PC-3 (cell line): ENCODE measurements at places on chromosomes 7 and 10. TPM values are rescaled to one million over a fixed set of nuclear protein-coding genes. Genes with fewer than 3 reads are reported as not detected.

The SEMA3C gene
- 27.4 and 28.0 TPM in 2 replicates for total RNA-seq

- no peak overlapping the region for H3K27ac ChIP-seq
- no peak overlapping the region for H3K4me3 ChIP-seq
- no peak for DNase-seq
- H3K36me3 ChIP-seq, result no peaks in the 10 kb centered on the region; the same call in 1 of the 2 replicates
- H3K4me1 ChIP-seq, result 0 out of 2 replicates have a peak, but pooled peaks cover 5% of the 10 kb centered on the region
Observed at GRCh38 chr10:113681533-113682470, 2.1 kb downstream of the CASP7 start.

DNA sequence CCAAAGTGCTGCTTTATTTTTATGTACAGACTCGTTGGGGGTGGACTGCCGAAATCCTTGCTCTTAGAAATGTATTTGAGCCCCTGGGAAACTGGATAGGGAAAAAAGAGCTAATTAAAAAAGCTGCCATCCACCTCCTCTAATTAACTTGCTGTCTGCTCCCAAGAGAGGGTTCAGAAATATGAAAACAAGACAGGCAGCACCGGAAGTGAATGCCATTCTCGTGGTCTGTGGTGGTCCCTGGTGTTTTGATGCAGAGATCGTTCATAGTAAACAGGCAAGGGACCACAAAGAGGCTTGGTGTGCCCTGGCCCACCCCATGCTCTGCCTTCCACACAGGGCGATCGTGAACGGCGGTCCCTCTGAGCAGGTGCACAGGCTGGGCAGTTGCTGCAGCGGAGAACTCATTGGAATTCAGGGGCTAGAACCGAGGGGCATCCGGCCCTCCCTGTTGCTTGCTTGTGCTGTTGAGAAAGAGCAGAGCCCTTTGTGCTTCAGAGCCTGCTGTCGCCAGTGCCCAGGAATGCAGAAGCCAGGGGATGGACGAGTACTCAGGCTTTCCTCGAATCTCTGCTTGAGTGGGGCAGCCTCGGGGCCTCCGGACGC is 79.1 kb upstream of the BTBD16 start:
- no peak overlapping the region for H3K4me3 ChIP-seq
- H3K36me3 ChIP-seq, result no peaks in the 10 kb centered on the region
- DNase-seq, result no peak
- H3K4me1 ChIP-seq, result peaks cover 10% of the 10 kb centered on the region
- H3K27me3 ChIP-seq, result no peaks in the 10 kb centered on the region
- H3K27ac ChIP-seq, result no peak overlapping the region

The ITGB1 gene
- total RNA-seq, result 956 and 1,010 TPM in 2 replicates

DNA sequence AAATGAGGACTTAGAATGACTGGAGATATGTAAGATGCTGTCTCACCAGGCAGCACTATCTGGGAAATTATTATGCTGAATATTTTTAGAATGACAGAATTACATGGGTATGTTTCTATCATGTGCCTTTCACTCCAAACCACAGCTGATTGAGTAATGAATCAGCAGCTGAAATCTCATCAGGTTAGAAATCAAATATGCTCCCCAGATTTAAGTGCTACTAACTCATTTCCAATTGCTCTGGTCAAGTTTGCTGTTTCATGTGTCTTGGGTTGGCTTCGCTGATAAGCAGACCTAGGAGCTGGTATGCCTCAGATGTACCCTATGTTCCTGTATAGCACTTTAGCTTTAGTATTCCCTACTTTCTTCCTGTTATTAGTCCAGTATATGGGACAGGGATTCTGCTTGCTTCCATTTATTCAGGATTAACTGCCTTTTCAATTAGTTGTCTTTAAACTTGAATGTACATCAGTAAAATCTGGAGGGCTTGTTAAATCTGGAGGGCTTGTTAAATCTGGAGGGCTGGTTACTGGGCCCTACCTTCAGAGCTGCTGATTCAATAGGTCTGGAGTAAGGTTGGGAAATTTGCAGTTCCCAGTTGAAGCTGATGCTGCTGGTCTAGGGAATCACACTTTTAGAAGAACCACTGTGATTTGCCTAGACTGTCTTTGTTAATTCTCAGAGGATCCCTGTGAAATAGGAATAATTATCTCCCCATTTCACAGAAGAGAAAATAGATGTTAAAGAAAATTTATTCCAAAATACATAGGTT is 172.9 kb downstream of the DKK1 start:
- peaks cover 64% of the 10 kb centered on the region for H3K4me1 ChIP-seq
- H3K4me3 ChIP-seq, result 0 out of 2 replicates have a peak overlapping the region, but pooled peaks have one; percentile 1
- no peaks in the 10 kb centered on the region for H3K36me3 ChIP-seq

The VPS37D gene
- 6.3 and 7.7 TPM in 2 replicates for total RNA-seq

DNA sequence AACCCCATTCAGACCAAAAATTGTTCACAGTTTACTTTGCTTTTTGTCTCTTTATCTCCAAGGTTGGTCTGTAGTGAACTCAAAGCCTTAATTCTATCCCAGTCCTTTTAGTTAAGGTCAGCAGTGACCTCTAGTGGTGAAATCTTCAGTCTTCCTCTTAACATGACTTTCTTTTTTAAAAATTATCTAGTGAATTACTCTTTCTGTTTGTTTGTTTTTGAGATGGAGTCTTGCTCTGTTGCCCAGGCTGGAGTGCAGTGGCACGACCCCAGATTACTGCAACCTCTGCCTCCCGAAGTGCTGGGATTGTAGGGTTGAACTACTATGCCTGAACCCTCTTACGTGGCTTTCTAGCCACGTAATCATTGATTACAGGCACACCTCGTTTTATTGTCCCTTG is 25.0 kb downstream of the ZNF487 start:
- no peak overlapping the region for H3K4me3 ChIP-seq
- no peak overlapping the region for H3K27ac ChIP-seq
- no peaks in the 10 kb centered on the region for H3K36me3 ChIP-seq
- DNase-seq, result peak; percentile 95
- H3K27me3 ChIP-seq, result no peaks in the 10 kb centered on the region
- no peaks in the 10 kb centered on the region for H3K4me1 ChIP-seq

- H3K36me3 ChIP-seq, result peaks cover 15% of the 10 kb centered on the region; the same call in 1 of the 2 replicates
- no peaks in the 10 kb centered on the region for H3K27me3 ChIP-seq
- H3K4me3 ChIP-seq, result no peak overlapping the region
- no peaks in the 10 kb centered on the region for H3K4me1 ChIP-seq
Observed at GRCh38 chr7:44391746-44392617, 66.6 kb upstream of the CAMK2B start.

DNA sequence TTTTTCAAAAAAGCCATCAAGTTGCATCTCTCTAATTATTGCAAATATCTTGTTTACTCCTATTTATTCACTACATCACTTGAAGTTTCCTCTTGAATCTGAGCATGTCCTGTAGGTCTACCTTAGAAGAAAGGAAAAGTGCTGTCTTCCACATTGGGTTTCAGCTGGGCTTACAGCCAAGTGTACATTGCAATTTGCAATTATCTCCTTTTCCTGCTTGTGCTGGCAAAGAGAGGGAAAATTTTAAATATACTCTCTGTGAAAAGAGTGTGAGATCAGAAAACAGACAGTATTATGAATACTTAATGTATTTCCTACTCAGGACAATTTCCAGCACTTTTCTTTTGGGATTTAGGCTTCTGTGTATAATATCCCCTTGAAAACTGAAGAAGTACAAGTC is 839.7 kb downstream of the CNTNAP2 start:
- no peak overlapping the region for H3K4me3 ChIP-seq
- no peaks in the 10 kb centered on the region for H3K27me3 ChIP-seq
- H3K36me3 ChIP-seq, result no peaks in the 10 kb centered on the region
- DNase-seq, result no peak
- 0 out of 2 replicates have a peak, but pooled peaks cover 5% of the 10 kb centered on the region for H3K4me1 ChIP-seq
- peak overlapping the region; percentile 49 for H3K27ac ChIP-seq

The TRPV5 gene
- not detected in 2 replicates for total RNA-seq

- H3K27me3 ChIP-seq, result peaks cover 81% of the 10 kb centered on the region
- no peak within 1 kb of the TSS for H3K4me3 ChIP-seq
- no peaks in the 10 kb centered on the region for H3K4me1 ChIP-seq
- no peak for DNase-seq
- no peaks in the 10 kb centered on the region for H3K36me3 ChIP-seq
Observed at GRCh38 chr10:84194424-84195043, at the start of gene CDHR1. Gene CDHR1, plus strand, starts transcription at chr10:84194537. Its CDS starts 224 bp downstream, at chr10:84194761.

The OR2A5 gene
- total RNA-seq, result not detected in 2 replicates

The OR2A7 gene
- 0.69 TPM in 2 replicates for total RNA-seq

- peaks cover 27% of the 10 kb centered on the region for H3K4me1 ChIP-seq
- H3K36me3 ChIP-seq, result no peaks in the 10 kb centered on the region
- DNase-seq, result no peak
- H3K27me3 ChIP-seq, result no peaks in the 10 kb centered on the region
- no peak overlapping the region for H3K27ac ChIP-seq
- H3K4me3 ChIP-seq, result no peak overlapping the region
Observed at GRCh38 chr7:155878250-155878649, 66.0 kb upstream of the SHH start.

- H3K36me3 ChIP-seq, result no peaks in the 10 kb centered on the region
- no peak for DNase-seq
- no peak overlapping the region for H3K4me3 ChIP-seq
Observed at GRCh38 chr10:11109590-11109989, 91.9 kb downstream of the CELF2 start.

DNA sequence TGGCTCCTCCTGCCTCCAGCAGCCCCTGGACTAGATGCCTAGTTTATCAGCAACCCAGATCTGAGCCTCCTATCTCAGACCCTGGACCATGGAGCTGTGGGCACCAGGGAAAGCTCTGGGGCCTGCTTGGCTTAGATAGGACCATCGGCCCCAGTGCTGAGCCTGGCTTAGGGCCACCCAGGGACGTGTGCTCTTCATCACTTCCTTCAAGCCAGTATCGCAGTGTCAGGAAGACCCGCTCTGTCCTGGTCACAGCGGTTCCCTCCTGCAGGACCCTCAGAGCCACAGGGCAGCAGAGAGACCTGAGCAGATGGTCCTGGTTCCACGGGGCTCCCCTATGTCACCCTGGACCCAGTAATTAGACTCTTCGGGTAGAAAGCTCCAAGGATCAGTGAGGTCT is 105.7 kb upstream of the FAM20C start:
- peaks cover 25% of the 10 kb centered on the region for H3K4me1 ChIP-seq
- no peak for DNase-seq
- H3K27ac ChIP-seq, result no peak overlapping the region
- H3K27me3 ChIP-seq, result no peaks in the 10 kb centered on the region

The HMX3 gene
- 0.51 TPM in 1 of 2 replicates, not detected in the other for total RNA-seq

GRCh38 chr10:118753331-118754228 is 1.2 kb downstream of the CACUL1 start:
- peak overlapping the region; percentile 29; the same call in 1 of the 2 replicates for H3K27ac ChIP-seq
- peak; percentile 32 for DNase-seq
- no peaks in the 10 kb centered on the region for H3K27me3 ChIP-seq
- H3K4me1 ChIP-seq, result peaks cover 16% of the 10 kb centered on the region

- H3K27me3 ChIP-seq, result no peaks in the 10 kb centered on the region
- peaks cover 54% of the 10 kb centered on the region for H3K36me3 ChIP-seq
- H3K27ac ChIP-seq, result peak overlapping the region; percentile 74
- no peak for DNase-seq
- peak overlapping the region; percentile 21 for H3K4me3 ChIP-seq
Observed at GRCh38 chr10:80196950-80197315, 8.4 kb downstream of the ANXA11 start.

GRCh38 chr7:2280424-2280823 is 33.8 kb downstream of the SNX8 start:
- no peak overlapping the region for H3K27ac ChIP-seq
- H3K27me3 ChIP-seq, result no peaks in the 10 kb centered on the region
- no peak overlapping the region for H3K4me3 ChIP-seq
- no peak for DNase-seq
- no peaks in the 10 kb centered on the region for H3K4me1 ChIP-seq

The TDRD1 gene
- not detected in 2 replicates for total RNA-seq

GRCh38 chr10:5089865-5090264 is 4.3 kb upstream of the AKR1C3 start:
- DNase-seq, result peak; percentile 49
- H3K27ac ChIP-seq, result no peak overlapping the region
- H3K27me3 ChIP-seq, result no peaks in the 10 kb centered on the region
- no peaks in the 10 kb centered on the region for H3K4me1 ChIP-seq
- no peaks in the 10 kb centered on the region; the same call in 1 of the 2 replicates for H3K36me3 ChIP-seq

- H3K27ac ChIP-seq, result no peak overlapping the region
- H3K36me3 ChIP-seq, result no peaks in the 10 kb centered on the region
- no peak for DNase-seq
- H3K27me3 ChIP-seq, result no peaks in the 10 kb centered on the region
- H3K4me1 ChIP-seq, result no peaks in the 10 kb centered on the region
Observed at GRCh38 chr10:210297-210696, 75.0 kb downstream of the ZMYND11 start.

DNA sequence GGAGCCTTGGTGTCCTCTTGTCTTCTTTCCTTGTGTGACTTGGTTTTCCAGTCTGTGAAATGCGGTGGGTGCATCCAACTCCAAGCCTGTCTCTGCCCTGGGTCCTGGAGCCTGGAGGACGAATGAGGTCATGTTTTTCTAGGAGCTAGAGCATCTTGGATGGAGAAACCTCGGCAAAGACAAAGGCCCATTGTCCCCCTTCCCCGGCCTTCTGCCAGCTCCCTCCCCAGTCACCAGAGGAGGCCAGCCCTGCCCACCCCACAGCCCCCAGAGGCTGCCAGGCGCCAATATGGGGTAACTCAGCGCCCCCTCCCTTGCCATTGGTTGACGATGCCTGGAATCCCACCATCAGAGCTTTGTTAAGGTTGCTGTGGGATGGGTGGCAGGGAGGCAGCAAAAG is 40.4 kb downstream of the KCTD7 start:
- DNase-seq, result no peak
- no peak overlapping the region for H3K4me3 ChIP-seq
- H3K27ac ChIP-seq, result no peak overlapping the region
- H3K4me1 ChIP-seq, result peaks cover 3% of the 10 kb centered on the region; the same call in 1 of the 2 replicates

DNA sequence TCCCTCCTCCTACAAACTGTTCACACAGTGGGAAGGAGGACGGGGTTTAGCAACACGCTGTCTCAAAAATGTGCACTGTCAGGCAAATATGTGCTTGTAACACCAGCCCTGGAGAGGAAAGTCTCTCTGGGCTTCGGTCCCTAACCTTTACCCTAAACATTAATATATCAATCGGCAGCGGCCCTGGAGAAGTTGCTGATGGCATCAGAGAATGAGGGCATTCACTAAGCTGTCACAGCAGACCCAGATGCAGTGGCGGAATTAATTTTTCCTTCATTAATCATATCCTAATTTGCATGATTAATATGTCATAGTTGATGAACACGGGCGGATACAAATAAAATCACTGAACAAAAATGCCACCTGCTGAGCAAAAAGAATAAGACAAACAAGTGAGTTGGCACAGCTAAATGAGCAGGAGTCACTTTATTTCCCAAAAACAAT is 45.2 kb upstream of the INSIG1 start:
- no peak overlapping the region for H3K4me3 ChIP-seq
- peak; percentile 29 for DNase-seq
- no peak overlapping the region for H3K27ac ChIP-seq
- H3K4me1 ChIP-seq, result peaks cover 11% of the 10 kb centered on the region; the same call in 1 of the 2 replicates
- H3K27me3 ChIP-seq, result no peaks in the 10 kb centered on the region

The FFAR4 gene
- total RNA-seq, result 1.5 TPM in 2 replicates

The SUFU gene
- total RNA-seq, result 2.7 and 4.4 TPM in 2 replicates

The SORCS1 gene
- total RNA-seq, result 0.11 TPM in 1 of 2 replicates, not detected in the other

- H3K27ac ChIP-seq, result no peak overlapping the region
- no peak for DNase-seq
- H3K4me1 ChIP-seq, result peaks cover 30% of the 10 kb centered on the region
- H3K27me3 ChIP-seq, result no peaks in the 10 kb centered on the region
Observed at GRCh38 chr7:84040355-84040754, 154.2 kb downstream of the SEMA3A start.
